ENCODE measurements at places on chromosomes 7 and 10. TPM values are rescaled to one million over a fixed set of nuclear protein-coding genes. Genes with fewer than 3 reads are reported as not detected.
A peak's percentile ranks its signal among the peaks of the same experiment; 100 is the strongest.

CYP3A4 gene
- not detected for total RNA-seq

DNA sequence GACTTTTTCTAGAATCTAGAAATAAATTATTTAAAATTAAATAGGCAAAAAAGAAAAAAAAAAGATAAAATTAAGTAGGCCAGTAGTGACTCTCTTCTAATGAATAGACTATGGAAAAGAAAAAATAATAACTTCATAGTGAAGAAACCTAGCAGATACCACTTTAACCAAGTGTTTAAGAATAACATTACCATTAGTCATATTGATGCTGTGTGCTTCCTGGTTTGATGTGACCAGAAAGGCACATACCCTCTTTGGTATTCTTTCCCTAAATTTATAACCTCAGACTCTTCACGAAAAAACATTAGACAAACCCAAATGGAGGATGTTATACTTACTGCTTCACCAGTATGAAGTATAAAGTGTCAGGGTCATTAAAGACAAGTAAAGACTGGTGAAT is 42.6 kb downstream of the KIF20B start:
- H3K36me3 ChIP-seq = peaks cover 13% of the 10 kb centered on the region
- H3K27ac ChIP-seq = no peak overlapping the region
- no peak for DNase-seq
- no peaks in the 10 kb centered on the region for H3K4me1 ChIP-seq

DNA sequence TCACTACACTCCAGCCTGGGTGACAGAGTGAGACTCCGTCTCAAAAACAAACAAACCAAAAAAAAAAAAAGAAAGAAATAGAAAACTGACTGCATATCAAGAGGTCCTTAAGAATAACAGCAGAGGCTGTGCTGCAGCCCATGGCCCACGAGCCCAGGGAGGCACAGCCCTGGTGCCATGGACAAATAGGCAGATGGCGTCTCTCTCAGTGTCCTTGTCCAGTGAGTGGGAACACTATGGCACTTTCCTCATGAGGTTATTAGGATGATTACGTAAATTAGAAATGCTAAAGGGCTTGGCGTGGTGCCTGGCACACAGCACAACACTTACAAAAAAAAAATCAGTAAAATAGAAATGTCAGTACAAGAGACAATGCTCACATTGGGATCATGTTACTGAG is 33.4 kb upstream of the PFKP start:
- no peaks in the 10 kb centered on the region for H3K27me3 ChIP-seq
- no peaks in the 10 kb centered on the region for H3K4me1 ChIP-seq
- H3K36me3 ChIP-seq = no peaks in the 10 kb centered on the region
- no peak for DNase-seq
- no peak overlapping the region for H3K27ac ChIP-seq

ASAH2 gene
- 5.9 TPM for total RNA-seq

- H3K27ac ChIP-seq = no peak overlapping the region
- H3K4me3 ChIP-seq = no peak overlapping the region
- H3K27me3 ChIP-seq = no peaks in the 10 kb centered on the region
- no peaks in the 10 kb centered on the region for H3K36me3 ChIP-seq
- H3K4me1 ChIP-seq = peaks cover 7% of the 10 kb centered on the region
Observed at GRCh38 chr7:133060004-133060403, 21.9 kb downstream of the CHCHD3 start.

DNA sequence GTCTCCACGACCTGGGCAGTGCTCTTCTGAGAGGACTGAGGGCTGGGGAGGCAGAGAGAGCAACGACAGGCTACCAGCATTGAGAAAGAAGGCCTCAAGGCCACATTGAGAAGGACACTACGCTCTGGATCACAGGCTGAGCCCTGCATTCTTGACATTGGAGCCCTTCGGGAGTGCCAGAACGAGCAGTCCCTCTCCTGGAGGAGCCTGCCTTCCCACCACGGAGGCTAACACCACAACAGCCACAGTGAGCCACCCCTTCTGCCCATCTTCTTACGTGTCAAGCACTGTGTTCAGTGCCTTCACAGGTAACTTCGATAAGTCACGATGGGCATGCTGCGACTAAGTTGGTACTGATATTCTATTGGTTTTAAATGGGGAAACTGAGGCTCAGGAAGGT is 267.8 kb downstream of the RPS24 start:
- H3K27ac ChIP-seq = no peak overlapping the region
- no peaks in the 10 kb centered on the region for H3K36me3 ChIP-seq
- peaks cover 9% of the 10 kb centered on the region for H3K4me1 ChIP-seq
- DNase-seq = no peak

TLX1 gene
- not detected for total RNA-seq

SPOCK2 gene
- total RNA-seq = 2.6 TPM

- no peaks in the 10 kb centered on the region for H3K4me1 ChIP-seq
- H3K36me3 ChIP-seq = no peaks in the 10 kb centered on the region
- peaks cover 9% of the 10 kb centered on the region for H3K27me3 ChIP-seq
Observed at GRCh38 chr7:22681312-22681711, 45.7 kb upstream of the IL6 start.

C10orf105 gene
- total RNA-seq = not detected

GRCh38 chr7:151408839-151409666 is 785 bp downstream of the WDR86 start:
- peaks cover 13% of the 10 kb centered on the region for H3K4me1 ChIP-seq
- peak overlapping the region; percentile 52 for H3K4me3 ChIP-seq
- peaks cover 82% of the 10 kb centered on the region for H3K27me3 ChIP-seq
- H3K36me3 ChIP-seq = no peaks in the 10 kb centered on the region
- H3K27ac ChIP-seq = peak overlapping the region; percentile 83

- peaks cover 6% of the 10 kb centered on the region for H3K36me3 ChIP-seq
- no peak for DNase-seq
- no peak overlapping the region for H3K27ac ChIP-seq
- H3K4me1 ChIP-seq = peaks cover 59% of the 10 kb centered on the region
- no peak overlapping the region for H3K4me3 ChIP-seq
- no peaks in the 10 kb centered on the region for H3K27me3 ChIP-seq
Observed at GRCh38 chr7:6476596-6477317, 29.0 kb upstream of the DAGLB start.

GJC3 gene
- not detected for total RNA-seq

NEUROG3 gene
- not detected for total RNA-seq

DNA sequence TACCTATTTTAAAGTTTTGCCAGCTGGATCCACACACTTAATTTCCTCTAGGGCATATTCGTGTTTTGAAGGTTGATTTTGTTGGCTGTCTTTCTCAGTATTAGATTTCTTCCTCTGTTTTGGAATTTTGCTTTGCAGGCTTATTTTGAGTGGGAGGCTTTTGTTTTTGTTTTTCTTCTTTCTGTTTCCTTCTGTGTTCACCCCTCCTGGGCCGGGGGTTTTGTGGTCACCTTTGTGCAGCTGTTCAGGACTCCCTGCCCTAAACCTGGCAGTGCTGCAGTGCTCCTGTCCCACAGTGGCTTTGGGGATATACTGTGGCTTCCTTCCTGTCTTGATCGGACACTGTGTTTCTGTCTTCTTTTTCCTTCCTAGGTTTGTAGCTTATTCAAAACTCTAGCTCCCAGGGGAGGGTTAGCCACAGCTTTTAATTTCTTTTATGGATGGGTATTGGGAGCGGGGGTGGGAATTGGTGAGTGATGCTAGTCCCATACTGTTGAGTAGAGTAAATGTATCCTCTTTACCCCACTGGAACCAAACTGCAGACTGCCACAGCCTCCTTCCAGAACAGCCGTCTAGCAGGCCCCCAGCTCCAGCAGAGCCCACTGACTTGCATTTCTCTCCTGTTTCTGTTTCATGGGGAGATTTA is 228.7 kb upstream of the FZD8 start:
- no peak overlapping the region for H3K4me3 ChIP-seq
- peaks cover 3% of the 10 kb centered on the region for H3K4me1 ChIP-seq
- no peak for DNase-seq
- no peaks in the 10 kb centered on the region for H3K27me3 ChIP-seq
- no peak overlapping the region for H3K27ac ChIP-seq

DNA sequence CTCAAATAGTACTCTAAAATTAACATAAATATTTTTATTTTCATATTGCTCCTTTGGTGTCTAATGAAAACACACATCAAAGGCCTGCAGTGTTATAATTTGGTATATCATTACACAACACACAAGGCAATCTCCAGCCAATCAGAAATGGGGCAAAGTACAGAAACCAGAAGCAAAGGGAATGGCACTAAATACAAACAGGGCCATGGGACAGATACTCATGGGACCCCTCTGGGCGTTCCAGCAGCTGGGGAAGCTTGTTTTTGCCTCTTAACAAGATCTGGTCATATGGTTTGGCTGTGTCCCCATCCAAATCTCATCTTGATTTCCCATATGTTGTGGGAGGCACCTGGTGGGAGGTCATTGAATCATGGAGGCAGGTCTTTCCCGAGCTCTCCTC is 551.8 kb upstream of the NRP1 start:
- H3K4me1 ChIP-seq = no peaks in the 10 kb centered on the region
- H3K4me3 ChIP-seq = no peak overlapping the region
- H3K27ac ChIP-seq = no peak overlapping the region
- H3K36me3 ChIP-seq = no peaks in the 10 kb centered on the region
- DNase-seq = no peak

GRCh38 chr7:17289074-17289645 is 9.3 kb upstream of the AHR start:
- H3K4me1 ChIP-seq = no peaks in the 10 kb centered on the region
- no peak for DNase-seq
- H3K4me3 ChIP-seq = no peak overlapping the region
- no peaks in the 10 kb centered on the region for H3K36me3 ChIP-seq
- H3K27ac ChIP-seq = no peak overlapping the region

GRCh38 chr10:59229441-59229840 is 53.0 kb downstream of the PHYHIPL start:
- no peak overlapping the region for H3K27ac ChIP-seq
- no peaks in the 10 kb centered on the region for H3K4me1 ChIP-seq
- no peak overlapping the region for H3K4me3 ChIP-seq
- DNase-seq = no peak
- no peaks in the 10 kb centered on the region for H3K36me3 ChIP-seq

GRCh38 chr7:148806187-148806586 is 77.9 kb downstream of the EZH2 start:
- no peak overlapping the region for H3K4me3 ChIP-seq
- no peak overlapping the region for H3K27ac ChIP-seq
- H3K4me1 ChIP-seq = no peaks in the 10 kb centered on the region

SLC26A5 gene
- total RNA-seq = not detected

NKX1-2 gene
- total RNA-seq = 0.75 TPM

DNA sequence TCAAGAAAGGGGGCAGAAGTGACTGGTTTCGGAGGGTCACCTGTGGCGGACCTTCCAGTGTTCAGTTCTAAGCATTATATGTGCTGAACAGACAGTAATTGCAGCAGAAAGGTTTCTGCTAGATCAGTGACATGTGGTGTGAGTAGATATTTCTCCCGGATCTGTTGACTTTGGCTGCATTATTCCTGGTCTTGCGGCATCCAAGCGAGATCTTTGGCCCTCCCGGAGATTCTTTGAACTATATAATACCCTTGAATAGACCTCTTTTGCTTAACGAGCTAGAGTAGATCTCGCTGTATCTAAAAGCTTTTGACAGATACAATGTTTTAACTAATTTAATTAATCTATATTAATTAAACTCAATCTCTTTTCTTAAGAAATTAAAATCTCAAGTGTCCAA is 99.8 kb downstream of the PTN start:
- no peak overlapping the region for H3K4me3 ChIP-seq
- H3K27ac ChIP-seq = no peak overlapping the region
- no peaks in the 10 kb centered on the region for H3K4me1 ChIP-seq
- H3K27me3 ChIP-seq = no peaks in the 10 kb centered on the region
- H3K36me3 ChIP-seq = peaks cover 18% of the 10 kb centered on the region
- no peak for DNase-seq

ZCCHC24 gene
- 2.2 TPM for total RNA-seq

TMEM213 gene
- total RNA-seq = 1.3 TPM

LRRD1 gene
- not detected for total RNA-seq

DNA sequence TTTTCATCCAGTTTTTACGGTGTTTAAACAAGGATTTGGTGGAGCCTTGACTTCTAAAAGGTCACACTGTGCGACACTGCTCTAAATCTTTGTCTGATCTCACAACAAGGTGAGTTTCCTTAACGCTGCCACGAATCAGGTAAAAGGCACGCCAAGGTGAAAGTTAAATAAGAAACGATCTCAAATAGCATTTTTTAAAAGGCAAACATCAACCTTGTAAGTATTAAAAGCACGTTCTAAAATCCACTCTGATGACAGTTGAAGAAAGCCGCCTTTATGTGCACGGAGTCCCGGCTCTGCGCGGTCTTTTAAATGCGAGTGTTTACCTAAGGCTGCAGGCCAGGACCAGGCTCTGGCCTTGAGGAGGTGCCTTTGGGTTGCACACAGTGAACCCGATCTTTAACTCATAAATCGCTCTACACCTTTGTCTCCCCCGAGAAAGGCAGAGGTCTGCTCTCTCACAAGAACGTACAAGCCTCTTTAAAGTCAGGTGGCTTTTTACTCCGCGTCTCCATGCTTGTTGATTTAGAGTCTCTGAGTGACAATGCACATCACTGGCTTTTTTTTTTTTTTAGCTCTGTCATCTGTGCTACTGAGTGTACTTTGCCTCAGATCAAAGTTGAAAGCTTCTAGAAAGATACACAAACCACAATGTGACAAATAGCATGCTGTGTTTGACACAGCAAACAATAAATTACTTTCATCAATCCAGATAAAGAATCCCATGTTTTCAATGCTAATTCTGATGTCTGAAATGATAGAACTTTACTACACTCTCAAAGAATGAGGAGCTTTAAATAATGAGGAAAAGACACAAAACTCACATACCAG is 25.9 kb upstream of the RNF32 start:
- no peak for DNase-seq
- peaks cover 3% of the 10 kb centered on the region for H3K4me1 ChIP-seq
- no peak overlapping the region for H3K27ac ChIP-seq
- H3K27me3 ChIP-seq = peaks cover 42% of the 10 kb centered on the region

LRGUK gene
- 0.57 TPM for total RNA-seq

AFAP1L2 gene
- 12.4 TPM for total RNA-seq

- peak overlapping the region; percentile 72 for H3K4me3 ChIP-seq
- H3K27me3 ChIP-seq = peaks cover 71% of the 10 kb centered on the region
- peaks cover 5% of the 10 kb centered on the region for H3K4me1 ChIP-seq
- H3K36me3 ChIP-seq = no peaks in the 10 kb centered on the region
Observed at GRCh38 chr10:92690211-92690914, 608 bp downstream of the HHEX start.

DNA sequence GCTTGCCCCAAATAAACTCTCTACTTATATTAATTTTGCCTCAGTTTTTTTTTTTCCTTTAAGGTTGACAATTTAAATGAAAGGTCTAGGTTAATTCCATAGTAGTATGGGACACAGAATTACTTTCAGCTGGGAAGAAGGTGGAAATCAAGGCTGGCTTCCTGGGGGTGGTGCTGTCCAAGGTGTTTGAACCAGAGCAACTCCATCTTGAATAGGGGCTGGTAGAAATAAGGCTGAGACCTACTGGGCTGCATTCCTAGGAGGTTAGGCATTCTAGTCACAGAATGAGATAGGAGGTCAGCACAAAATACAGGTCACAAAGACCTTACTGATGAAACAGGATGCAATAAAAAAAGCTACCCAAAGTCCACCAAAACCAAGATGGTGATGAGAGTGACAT is 1190.8 kb upstream of the AUTS2 start:
- H3K4me1 ChIP-seq = no peaks in the 10 kb centered on the region
- H3K36me3 ChIP-seq = no peaks in the 10 kb centered on the region
- no peaks in the 10 kb centered on the region for H3K27me3 ChIP-seq
- H3K27ac ChIP-seq = no peak overlapping the region
- H3K4me3 ChIP-seq = no peak overlapping the region

GRCh38 chr10:75597773-75598440 is 166.5 kb downstream of the LRMDA start:
- H3K27me3 ChIP-seq = no peaks in the 10 kb centered on the region
- H3K4me1 ChIP-seq = no peaks in the 10 kb centered on the region
- H3K27ac ChIP-seq = no peak overlapping the region
- DNase-seq = no peak
- no peaks in the 10 kb centered on the region for H3K36me3 ChIP-seq

CYP26A1 gene
- total RNA-seq = not detected

Data from esophagus squamous epithelium (tissue), 5 donors.